ENCODE measurements at places on chromosomes 3 and 15.

- DNase-seq, result no peak
These were observed 36.2 kb downstream of the PFN2 start for GRCh38 chr3:149934524-149934923.

- DNase-seq, result no peak
These were observed 77.2 kb downstream of the EOMES start for GRCh38 chr3:27644941-27645340.

- no peak for DNase-seq
These were observed 544.3 kb downstream of the NTRK3 start for GRCh38 chr15:87712211-87712610.

- no peak for DNase-seq
These were observed 43.7 kb downstream of the BDH1 start for GRCh38 chr3:197511853-197512635.

DNA sequence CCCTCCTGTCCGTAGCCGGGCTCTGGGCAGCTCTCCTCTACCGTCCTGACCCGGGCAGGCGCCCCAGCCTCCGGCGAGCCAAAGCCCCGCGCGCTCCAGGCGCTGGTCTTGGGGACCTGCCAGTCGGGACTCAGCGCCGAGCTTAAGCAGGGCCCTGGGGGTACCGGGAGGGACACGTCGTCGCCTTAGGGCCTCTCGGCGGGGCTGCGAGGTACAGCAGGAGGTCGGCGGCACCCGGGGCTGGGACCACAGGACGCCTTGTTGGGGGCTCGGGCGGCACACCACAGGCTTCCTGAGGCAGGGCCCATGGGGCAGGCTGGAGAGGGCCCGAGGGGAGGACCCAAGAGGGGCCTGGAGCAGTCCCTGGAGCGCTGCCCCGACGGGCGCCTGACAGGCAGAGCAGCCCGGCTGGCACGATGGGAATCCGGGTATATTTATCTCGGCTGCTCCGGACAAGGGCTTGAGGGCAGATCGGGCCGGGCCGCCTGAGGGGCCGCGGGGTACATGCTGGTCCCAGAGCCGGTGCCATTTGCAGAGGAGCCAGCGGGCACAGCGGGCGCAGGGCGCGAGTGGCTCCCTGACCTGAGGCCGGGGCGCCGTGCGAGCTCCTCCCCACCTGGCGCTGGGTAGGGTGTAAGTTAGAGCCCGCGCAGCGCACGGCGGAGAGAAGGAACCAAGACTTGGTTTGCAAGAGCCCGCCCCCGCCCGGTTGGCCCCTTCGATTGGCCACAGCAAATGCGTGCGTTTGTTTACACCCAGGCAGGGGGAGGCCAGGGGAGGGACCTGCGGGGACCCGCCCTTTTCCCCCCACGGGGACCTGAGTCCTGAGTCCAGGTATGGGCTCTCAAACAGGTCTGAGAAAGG, 574 bp downstream of the SLC38A3 start:
- no peak for DNase-seq

GRCh38 chr3:123201557-123202427, at the start of gene SEC22A:
Gene SEC22A, plus strand, starts transcription at chr3:123201943. Its CDS starts 7,275 bp downstream, at chr3:123209218.
- DNase-seq, result peak; percentile 97

- no peak for DNase-seq
These were observed 977.5 kb upstream of the CFAP20DC start for GRCh38 chr3:60027335-60027734.

GRCh38 chr3:55107187-55107586, 179.3 kb upstream of the LRTM1 start:
- DNase-seq, result no peak

DNA sequence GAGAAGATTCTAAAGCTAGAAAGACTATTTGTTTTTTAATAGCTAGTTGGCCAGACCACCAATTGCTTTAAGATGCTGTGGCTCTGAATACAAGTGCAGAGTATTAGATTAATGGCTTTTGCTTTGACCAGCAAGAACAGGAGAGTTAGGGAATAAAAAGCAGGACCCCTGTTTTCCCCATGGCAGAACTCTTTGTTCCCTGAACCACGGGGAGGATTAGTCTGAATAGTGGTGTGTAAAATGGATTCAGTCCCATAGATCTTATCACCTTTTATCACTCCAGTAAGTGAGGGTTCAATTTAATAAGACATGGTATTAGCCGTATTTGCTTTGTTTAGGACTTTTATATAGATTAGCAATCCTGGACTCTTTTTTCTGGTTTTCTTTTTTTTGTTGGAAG, 562.6 kb upstream of the DPPA4 start:
- DNase-seq, result no peak

DNA sequence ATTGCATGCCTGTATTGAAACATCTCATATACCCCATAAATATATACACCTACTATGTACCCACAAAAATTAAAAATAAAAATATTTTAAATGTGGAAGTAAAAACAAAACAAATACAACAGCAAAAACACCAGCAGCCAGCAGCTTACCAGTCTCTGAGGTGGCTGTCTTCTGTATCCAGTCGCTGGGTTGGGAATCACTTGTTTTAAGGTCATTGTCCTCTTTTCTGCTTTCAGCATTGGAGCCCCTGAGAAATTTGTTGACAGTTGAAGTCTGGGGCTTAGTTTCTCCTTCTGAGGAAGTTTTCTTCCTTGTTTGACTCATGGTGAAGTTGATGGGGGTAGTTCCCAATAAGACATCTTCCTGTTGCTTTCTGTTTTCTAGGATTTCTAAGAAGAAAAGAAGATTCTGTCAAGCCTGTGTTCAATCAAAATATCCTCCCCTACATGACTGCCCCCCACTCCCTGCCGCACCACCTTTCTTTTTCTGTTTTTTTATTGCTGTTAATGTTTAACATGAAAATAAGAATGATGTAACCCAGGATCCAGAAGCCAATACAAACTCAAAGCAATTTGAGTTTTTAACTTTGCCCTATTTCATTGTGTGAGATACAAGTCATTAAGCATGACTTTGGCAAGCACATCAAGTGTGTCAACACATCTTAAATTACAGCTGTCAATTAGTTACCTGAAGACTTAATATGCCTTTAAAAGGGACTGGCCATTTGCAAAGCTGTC, at the start of gene LRRC31:
LRRC31 (minus strand) TSS at position 452 of the 737 bp plus-strand sequence; CDS start at position 324, 128 bp downstream.
- no peak for DNase-seq

GRCh38 chr3:42666577-42666998, 13.1 kb downstream of the ZBTB47 start:
- no peak for DNase-seq

- no peak for DNase-seq
These were observed 355.6 kb upstream of the THRB start for GRCh38 chr3:24850245-24850644.
